Fibroblast of pulmonary artery (primary cell): ENCODE measurements at places on chromosomes 5 and 9.

GRCh38 chr5:139668064-139668880 lies 20.1 kb downstream of the CXXC5 start:
- no peak for DNase-seq

DNA sequence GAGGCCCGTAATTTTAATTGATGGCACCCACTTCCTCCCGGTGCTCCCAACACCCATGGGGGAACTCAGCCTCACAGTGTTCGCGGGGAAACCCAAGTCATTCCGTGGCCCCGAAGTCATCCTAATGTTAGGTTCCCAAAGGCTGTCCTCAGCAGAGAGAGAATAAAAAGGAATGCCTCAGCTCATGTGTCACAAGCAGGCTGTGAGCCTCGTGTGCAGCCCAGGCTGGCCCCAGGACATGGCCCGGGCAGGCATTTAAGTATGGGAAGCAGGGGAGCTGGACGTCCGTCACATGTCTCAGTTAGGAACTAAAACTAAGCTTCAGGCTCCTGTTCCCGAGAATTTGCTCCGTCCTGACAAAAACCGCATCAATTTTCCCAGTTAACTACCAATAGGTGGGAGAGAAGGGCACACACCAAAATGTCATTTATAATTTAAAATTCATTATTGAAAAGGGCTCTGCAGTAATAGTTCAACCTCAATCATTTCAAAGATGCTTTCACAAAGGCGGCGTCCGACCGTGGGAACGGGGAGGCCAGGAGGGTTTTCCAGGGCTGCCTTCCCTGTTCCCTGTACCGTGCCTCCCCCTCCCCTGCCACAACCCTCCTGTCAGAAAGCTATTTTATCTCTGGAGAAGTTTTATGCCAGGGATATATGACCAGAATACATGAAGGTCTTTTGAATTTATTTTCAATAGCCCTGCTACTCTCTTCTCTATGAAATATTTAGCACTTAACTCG lies 137.3 kb downstream of the FSTL4 start:
- no peak for DNase-seq

DNA sequence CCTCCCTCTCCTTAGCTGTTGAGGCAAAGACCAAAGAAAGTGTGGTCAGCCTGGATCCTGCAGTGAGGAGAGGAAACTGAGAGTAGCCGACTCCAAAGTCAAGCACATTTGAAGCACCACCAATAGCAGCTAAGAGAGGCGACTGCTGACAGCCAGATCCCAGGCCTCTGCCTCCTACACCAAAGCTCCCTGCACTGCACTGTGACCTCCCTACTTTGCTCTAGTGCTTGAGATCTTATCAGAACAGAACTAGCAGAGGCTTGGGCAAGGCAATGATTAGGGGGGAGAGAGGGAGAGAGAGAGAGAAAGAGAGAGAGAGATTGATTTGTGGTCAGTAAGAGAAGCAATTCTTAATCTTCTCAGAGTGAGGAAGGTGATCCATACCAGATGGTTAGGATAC lies 216.3 kb downstream of the CDK5RAP2 start:
- no peak for DNase-seq

GRCh38 chr9:108297073-108297472 lies 558.7 kb downstream of the ACTL7B start:
- peak; percentile 48 for DNase-seq

DNA sequence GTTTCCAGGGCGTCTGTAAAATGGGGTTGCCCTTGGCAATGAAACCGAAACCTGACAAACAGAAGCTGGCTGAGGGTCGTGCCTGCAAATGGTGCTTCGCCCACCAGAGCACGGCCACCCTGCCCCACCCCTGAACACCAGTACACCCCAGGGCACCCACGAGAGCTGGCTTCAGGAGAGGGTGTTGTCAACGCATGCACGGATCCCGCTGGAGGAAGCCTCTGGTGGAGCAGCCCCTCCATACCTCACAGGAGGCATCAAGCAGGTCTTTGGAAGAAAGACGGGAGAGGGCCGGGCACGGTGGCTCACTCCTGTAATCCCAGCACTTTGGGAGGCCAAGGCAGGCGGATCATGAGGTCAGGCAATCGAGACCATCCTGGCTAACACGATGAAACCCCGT lies 8.6 kb downstream of the SLC6A3 start:
- no peak for DNase-seq

- DNase-seq = no peak
Measured at GRCh38 chr5:14959399-14960119, 88.0 kb upstream of the ANKH start.

DNA sequence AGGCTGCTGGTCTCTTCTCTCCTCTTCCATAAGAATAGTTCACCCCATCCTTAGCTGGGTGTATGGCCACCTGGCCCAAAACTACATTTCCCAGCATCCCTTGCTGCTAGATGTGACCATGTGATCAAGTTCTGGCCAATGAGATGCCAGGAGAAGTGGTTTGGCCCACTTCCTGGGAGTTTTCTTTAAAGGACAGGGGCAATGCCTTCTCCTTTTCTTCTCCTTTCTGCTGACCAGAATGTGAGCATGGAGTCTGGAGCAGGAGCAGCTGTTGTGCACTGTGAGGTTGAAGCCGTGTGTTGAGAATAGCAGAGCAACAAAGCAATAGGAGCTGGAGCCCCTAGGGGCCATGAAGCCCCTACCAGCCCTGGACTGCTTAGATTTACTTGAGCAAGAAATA lies 36.8 kb downstream of the C9orf50 start:
- peak; percentile 92 for DNase-seq

DNA sequence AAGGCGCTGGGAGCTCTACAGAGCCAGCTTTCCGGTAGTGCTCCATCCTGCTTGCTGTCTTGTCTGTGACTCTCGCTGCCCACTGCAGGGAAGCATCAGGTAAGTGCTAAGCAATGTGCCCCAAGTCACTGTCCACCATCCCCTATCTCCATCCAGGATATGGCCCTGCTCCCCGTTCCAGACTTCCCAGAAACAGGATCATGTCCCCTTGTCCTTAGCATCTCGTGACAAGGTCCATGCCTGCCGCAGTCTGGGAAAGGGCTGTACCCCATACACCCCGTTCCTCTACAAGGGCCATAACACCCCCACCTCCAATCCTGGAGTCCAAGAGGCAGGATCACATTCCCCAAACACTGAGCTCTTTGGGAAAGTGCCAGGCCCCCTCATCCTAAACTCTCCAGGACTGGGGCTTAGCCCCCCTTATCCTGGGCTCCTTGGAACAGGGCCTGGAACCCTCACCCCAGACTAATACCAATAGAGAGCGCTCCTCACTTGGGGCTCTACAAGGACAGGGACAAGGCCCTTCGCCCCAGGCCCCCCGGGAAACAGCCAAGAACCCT lies 566 bp downstream of the RPP25L start:
- no peak for DNase-seq

GRCh38 chr9:107485458-107486043 lies 4.0 kb downstream of the KLF4 start:
- no peak for DNase-seq

- peak; percentile 27 for DNase-seq
Measured at GRCh38 chr5:75734913-75735789, 17.9 kb upstream of the POC5 start.

DNA sequence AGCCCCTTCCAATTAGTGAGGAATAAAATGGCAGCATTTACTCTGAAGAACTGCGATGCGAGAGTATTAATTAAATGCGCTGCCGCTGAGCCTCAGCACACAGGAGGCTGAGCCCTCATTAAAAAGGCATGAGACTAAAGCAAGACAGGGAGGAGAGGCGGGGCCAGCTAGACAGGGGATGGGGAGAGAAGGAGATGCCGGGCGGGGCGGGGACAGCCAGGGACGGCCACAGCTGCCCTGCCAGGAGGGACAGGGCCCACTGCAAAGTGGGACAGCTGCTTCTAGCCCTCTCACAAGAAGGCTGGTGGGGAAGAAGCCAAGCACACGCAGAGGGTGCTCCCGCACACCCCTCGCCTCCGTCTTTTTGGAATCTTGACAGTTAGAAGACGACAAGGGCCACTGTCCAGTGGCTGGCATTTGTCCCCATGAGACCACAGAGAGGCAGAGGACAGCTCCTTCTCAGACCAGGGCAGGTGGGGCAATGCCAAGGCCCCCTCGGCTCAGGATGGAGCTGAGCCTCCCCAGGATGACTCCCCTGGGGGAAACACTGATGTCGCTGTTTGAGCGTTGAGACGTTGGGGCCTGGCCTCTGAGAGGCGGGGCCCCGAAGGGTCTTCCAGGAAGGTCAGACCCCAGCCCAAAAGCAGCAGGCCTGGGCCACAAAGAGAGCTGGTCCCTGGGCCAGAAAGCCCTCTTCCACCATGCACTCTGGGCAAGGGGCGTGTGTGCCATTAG lies 26.9 kb downstream of the ADAMTS2 start:
- DNase-seq = no peak

- DNase-seq = no peak
Measured at GRCh38 chr5:34031117-34031516, 11.9 kb downstream of the C1QTNF3 start.

GRCh38 chr9:110650991-110651411 lies 17.6 kb upstream of the MUSK start:
- peak; percentile 94 for DNase-seq

- DNase-seq = no peak
Measured at GRCh38 chr5:125402787-125403186, 656.3 kb upstream of the ZNF608 start.

DNA sequence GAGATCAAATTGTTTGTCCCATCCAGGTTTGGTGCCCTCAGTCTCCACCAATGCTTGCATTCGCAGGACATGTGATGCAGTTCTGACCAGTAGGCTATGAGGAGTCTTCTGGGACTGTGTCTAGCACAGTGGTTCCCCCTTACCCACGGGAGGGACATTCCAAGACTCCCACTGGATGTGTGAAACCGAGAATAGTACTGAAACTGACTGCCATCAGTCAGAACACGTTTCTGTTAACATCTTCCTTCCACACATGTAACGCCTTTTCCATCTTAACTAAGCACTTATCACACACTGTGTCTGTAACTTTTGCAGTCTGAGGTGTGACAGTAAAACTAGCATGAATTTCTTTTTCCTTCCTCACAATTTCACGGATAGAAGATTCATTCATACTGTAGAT lies 74.7 kb downstream of the PTTG1 start:
- no peak for DNase-seq

DNA sequence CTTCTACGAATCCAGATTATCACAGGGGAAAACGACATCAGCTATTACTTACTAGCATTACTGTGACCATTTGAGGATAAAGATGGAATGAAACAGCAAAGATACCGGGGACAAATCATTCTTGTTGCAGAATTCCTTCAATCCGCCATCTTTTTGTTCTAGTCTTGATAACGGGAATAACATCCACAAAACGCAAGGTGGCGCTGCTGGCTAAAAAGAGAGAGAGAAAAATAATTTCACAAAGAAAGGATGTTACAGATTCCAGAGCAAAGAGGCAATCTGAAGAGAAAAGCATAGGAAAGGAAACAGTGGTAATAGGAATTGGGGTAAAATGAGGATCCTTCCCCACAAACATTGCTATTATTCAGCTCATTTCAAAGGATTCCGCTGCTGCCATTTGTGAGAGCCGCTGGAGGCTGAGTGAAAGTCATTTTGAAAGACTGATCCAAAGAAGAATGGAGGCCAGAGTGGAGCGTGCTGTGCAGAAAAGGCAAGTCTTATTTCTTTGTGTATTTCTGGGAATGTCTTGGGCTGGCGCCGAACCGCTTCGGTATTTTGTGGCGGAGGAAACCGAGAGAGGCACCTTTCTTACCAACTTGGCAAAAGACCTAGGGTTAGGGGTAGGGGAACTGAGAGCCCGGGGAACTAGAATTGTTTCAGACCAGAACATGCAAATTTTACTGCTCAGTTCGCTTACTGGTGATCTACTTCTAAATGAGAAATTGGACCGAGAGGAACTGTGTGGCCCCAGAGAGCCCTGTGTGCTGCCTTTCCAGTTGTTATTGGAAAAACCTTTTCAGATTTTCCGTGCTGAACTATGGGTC lies at the start of gene PCDHB7:
Gene PCDHB7 (plus strand): TSS at position 264 of the 824 bp plus-strand sequence. CDS start 192 bp downstream, at position 456.
- peak; percentile 12 for DNase-seq

GRCh38 chr5:135373736-135374515 lies 25.1 kb downstream of the MACROH2A1 start:
- no peak for DNase-seq

DNA sequence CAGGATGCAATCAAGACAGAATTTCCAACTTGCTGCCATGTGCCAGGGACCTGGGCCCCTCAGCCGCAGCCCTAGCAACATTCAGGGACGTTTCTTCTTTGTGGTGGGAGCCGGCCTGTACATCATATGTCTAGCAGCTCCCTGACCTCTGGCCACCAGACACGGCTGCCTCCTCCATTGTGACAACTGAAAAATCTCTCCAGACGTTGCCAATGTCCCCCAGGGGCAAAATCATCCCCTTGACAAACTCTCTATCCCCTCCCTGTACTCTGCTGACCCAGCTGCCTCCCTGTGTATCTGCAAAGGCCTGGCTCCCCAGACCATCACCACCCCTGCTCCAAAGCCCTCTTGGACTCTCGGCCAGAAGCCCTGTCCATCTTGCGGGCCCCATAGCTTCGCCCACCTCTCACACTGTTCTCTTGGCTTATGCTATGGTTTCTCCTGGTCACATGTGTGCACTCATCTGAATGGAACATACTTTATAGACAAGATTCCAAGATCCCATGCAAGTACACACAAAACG lies 40.8 kb downstream of the BICD2 start:
- no peak for DNase-seq

DNA sequence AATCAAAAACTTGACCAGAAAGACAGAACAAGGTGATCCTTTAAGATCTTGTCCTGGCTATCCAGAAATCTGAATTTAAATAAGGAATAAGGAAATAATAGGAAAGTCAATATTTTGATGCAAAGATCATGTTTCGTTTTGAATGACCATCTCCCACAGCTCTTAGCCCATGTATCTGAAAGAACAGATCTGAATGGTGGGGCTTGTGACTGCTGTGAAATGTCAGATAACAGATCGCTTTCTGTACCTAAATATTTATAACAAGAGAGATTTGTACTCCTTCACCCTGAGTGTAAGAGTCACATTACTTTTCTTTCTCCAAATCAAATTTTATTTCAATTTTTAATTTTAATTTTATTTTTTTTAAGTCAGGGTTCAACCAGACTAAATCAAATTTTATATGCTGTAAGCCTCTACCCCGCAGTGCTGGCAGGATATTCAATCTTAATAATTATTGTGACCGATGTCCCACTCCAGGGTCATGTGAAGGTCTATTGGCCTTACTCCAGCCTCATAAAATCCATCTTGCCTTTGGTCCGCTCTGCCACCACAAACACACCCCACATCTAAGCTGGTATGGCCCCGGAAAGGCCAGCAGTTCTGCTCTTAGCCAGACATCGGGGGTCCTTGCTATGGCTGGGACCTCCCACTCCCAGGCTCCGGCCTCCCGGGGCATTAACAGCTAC lies 7.0 kb upstream of the SLC26A2 start:
- DNase-seq = no peak

GRCh38 chr5:135309391-135310327 lies 89.4 kb downstream of the MACROH2A1 start:
- DNase-seq = no peak

GRCh38 chr9:131236161-131236560 lies 40.1 kb downstream of the FAM78A start:
- DNase-seq = no peak

DNA sequence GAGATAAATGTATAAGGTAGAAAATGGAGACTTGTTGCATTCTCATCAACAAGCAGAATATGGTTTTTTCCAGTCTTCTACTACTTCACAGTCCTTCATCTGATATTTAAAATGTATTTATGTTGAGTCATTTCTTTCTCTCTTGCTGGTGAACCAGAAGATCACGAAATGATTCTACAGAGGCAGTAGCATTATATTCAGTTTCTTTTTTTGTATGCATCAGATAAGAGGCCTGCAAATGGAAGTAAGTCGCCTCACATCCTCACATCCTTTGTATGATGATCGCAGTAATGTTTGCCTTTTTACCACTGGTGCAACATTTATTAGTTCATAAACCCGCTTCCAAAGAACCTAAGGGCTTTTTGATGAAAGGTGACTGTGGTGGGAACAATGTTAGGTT lies 22.1 kb upstream of the IL13 start:
- no peak for DNase-seq
